Cardiac septum (tissue), 1 donor: ENCODE measurements at places on chromosomes 2 and 18.

- no peak for DNase-seq
These were observed 124.6 kb downstream of the TMEFF2 start for GRCh38 chr2:192070099-192070498.

- DNase-seq: no peak
These were observed 23.1 kb downstream of the PRPF40A start for GRCh38 chr2:152694161-152694661.

DNA sequence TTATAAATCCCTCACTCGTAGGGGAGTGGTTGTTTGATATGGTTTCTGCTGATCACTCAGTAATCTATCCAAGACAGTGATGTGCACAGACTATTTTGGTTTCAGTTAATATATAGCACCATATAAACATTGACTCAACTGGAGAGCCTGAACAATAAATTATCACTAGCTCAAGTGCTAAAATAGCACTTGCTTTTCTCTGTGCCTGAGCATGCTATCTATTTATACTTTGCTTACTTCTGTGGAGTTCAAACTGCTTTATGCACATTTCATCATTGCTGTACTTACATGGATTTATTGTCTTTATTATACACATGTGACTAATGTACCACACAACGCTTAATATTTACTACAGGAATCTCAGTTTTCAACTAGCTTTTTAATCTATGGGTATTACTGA lies 133.6 kb downstream of the BCL2 start:
- no peak for DNase-seq

GRCh38 chr2:229731916-229732315 lies 17.6 kb upstream of the DNER start:
- DNase-seq: no peak

DNA sequence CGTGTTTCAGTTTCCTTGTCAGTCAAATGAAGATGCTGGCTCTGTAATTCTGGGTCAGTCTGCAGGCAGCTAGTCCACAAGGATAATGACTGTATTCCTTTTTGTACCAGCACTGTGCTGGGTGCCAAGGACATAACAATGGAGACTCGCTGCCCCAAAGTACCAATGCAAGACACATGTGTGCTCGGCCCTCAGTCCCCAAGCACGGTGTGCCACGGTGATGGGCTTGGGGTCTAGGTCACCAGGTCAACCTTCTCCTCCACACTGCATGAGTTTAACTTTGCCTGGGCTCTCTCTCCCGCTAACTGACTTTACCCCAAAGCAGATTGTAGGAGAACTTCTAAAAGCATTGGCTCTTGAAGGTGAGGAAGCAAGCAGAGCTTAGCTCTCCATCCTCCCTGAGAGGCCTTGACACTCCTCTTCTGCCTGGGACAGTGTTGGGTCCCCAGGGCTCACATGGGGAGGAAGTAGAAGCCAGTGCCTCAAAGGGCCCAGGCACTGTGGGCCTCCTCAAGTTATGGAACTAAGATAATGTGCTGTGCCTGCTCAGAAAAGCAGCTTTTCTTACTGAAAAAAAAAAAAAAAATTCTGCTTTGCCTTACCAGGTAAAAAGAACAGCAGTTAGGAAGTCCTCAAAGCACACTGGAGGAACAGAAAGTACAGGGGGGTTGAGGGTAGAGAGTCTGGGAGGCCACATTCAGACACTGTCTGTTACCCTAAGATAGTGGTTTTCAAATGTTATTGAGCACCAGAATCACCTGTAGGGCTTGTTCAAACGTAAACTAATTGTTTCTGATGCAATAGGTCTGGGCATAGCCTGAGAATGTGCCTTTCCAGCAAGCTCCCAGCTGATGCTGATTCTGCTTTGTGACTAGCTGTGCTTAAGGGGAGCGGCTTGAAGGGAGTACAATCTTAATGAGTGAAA lies 276.4 kb upstream of the CXCR4 start:
- no peak for DNase-seq

DNA sequence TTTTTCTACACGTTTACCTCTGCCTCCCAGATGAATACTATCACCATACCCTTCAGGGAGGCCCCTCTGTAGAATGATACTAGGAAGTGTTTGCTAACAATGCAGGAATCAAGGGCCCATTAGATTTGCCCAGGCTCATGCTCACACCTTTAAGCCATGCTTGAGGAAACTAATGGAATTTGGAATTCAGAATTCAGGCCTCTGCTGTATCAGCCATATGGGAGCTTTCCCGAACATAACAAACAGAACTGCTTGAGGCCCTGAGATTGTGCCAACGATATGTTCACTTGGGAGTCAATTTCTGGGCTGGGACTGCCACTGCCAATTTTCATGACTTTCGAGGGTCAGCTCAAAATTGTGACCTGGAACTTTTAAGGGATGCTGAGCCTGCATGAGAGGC lies 282.5 kb downstream of the CLIP4 start:
- DNase-seq: no peak
